ENCODE measurements at places on chromosomes 2 and 18.

- DNase-seq, result no peak
Measured at GRCh38 chr2:171894612-171894947, 536 bp upstream of the SLC25A12 start.

- no peak for DNase-seq
Measured at GRCh38 chr2:46663614-46664013, 184.2 kb downstream of the TMEM247 start.

DNA sequence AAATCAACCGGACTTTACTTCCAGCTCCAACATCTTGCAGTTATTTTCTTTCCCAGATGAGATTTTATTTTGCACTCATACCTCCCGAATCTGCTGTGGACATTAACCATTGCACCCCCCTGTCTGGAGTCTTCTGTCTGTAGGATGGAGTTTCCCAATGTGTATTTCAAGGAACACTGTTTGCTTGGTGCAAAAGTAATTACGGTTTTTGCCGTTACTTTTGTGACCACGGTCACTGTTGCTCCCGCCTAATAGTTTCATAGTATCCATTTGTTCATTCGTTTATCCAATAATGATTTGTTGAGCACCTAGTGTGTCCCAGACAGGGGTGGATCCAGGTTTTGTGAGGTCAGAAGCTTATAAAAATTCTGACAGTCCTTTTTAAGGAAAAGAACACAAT, 90.3 kb upstream of the BCL11A start:
- no peak for DNase-seq

GRCh38 chr18:31760695-31761094, at the start of gene SLC25A52:
SLC25A52 (minus strand) TSS chr18:31760880; CDS start chr18:31760661, 219 bp downstream.
- no peak for DNase-seq

DNA sequence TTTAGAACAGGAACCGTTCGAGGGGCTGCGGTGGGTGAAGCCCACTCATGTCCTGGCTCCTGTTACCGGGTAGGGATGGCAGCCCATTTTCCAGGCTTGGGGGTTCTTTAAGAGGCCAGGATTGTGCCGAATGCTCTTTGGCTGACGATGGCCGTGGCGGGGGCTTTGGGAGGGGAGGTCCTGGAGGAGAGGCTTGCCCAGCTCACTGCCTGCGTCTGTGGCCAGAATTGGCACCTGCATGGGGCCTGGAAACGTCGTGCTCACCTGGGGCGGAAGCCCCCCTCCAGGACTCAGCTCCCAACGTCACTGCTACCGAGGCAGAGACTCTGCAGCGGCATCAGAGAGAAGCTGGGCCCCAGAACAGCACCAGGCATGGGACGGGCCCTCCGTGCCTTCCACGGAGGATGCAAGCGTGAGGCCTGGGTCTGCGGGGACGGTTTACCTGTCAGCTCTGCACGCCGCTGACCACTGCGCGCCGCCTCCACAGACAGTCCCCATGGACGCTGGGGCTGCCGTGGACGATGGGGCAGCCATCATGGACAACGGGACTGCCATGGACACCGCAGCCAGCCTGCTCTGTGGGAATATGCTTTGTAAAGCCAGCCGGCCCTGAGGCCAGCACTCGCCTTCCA, 82.9 kb downstream of the NFATC1 start:
- DNase-seq, result no peak

DNA sequence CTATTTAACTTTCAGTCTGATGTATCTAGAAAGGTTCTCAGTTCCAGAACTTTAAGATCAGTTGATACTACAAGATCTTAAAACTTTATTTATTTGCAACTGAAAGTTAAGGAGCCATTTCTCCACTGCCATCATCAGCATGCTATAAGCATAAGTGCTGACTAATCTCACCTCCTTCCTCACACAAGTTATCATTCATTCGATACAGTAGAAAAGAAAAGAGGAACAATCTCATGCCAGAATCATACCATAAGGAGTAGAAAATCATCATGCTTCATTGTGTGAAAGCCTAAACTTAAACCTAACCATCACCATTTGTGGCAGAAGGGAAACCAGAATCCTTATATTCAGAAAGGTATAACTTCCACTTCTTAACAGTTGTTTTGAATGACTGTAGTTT, 176.6 kb upstream of the NRXN1 start:
- DNase-seq, result no peak

GRCh38 chr2:38075507-38076151, at the start of gene CYP1B1:
CYP1B1 (minus strand) TSS chr2:38076151; CDS start chr2:38075388, 763 bp downstream.
- no peak for DNase-seq

DNA sequence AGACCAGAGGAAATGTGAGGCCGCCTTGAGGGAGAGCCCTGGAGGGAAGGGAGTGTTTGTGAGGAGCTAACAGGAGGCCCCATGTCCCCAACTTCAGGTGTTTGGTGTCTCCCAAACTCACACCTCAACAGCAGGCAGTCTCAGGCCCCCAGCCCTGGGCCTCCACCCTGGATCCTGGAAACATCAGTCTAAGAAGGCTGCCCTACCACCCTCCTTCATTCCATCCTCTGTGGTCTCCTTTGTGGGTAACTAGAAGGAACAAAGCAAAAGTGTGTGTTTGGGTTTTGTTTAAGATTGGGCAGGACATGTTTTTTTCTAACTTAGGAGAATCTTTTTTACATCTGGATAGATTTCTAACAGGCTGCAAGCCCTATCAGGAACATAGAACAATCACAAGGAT, 404.3 kb downstream of the BCL11A start:
- no peak for DNase-seq

DNA sequence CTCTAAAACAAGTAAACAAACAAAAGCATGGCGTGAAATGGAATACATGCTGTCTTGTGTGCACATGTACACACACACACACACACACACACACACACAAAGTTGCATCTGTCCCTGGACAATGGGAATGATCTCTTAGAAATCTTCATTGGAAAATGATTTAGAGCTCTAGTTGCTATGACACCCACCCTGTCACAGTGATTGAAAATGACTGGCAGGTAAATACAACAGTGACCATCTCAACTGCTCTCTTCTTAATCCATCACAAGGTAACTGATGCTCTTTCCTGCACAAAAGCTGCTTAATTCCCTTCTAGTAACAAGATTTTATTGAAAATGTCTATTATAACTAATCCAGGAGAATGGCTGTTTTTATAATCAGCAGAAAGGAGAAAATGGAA, 1011.7 kb upstream of the GYPC start:
- DNase-seq, result no peak

DNA sequence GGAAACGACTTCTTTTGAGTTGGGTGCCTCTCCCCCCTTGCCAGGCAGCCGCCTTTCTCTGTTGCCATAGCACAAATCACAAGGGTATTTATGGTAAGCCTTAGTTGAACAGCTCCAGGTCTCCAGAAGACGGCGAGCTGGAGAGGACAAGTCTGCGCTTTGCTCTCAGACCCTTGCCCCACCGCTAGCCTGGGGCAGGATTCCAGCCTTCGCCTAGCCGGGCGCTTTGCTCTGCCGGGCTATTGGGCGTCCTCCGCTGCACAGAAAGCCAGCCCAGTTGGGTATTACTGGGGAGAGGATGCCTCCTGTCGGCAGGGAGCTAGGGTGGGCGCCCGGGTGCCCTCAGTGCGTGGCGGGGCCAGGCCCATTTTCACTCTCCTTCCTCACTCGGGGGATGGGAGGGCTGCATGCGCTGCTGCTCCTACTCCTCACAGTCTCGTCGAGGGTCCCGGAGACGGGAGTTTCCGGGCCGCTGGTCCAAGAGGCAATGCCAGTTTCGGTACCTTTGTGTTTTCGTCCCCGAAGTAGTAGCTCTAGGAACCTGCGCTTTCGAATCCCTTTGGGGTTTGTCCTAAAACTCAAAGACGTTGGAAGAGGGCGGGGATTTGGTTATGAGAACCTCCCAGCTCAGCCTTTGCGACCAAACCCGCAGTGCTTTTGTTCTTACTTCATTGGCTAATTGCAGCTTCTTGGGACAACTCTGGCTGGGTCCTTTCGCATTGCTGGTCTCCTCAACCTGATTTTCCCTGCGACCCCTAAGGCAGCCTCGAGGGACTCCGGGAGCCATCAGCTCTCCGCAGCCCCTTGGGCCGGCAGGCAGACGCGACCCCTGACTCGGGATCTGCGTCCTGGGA, 3.6 kb upstream of the DLX2 start:
- no peak for DNase-seq

- DNase-seq, result no peak
Measured at GRCh38 chr18:8689517-8689916, 15.8 kb upstream of the MTCL1 start.

- DNase-seq, result no peak
Measured at GRCh38 chr18:48790869-48791635, 159.7 kb downstream of the SMAD7 start.

DNA sequence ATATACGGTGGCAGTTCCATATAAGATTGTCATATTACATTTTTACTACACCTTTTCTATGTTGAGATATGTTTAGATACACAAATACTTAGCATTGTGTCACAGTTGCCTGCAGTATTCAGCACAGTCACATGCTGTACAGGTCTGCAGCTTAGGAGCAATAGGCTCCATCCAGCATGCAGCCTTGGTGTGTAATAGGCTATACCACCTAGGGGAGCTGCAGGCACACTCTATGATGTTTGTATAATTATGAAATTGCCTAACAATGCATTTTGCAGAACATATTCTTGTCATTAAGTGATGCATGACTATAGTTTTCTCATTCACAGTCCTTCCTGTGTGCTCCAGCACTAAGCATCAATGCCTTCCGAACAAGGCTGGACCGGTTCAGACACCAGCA, 133.4 kb downstream of the NDUFA10 start:
- DNase-seq, result no peak

GRCh38 chr2:236568068-236568921, 1.3 kb upstream of the ACKR3 start:
- DNase-seq, result peak; percentile 17

- no peak for DNase-seq
Measured at GRCh38 chr18:9994026-9994570, 80.3 kb downstream of the VAPA start.

GRCh38 chr2:215487002-215487372, 51.1 kb upstream of the FN1 start:
- no peak for DNase-seq

- DNase-seq, result no peak
Measured at GRCh38 chr2:160747501-160748170, 254.0 kb upstream of the RBMS1 start.

Measured in cortex of kidney (tissue), 1 donor.